ENCODE measurements at places on chromosomes 1 and 21.

- no peak for DNase-seq
These were observed 818 bp downstream of the FHL3 start for GRCh38 chr1:38004284-38005108.

GRCh38 chr1:48771561-48771960 is 5.1 kb downstream of the BEND5 start:
- no peak for DNase-seq

- DNase-seq: no peak
These were observed 84.3 kb downstream of the RRAGC start for GRCh38 chr1:38775175-38775845.

DNA sequence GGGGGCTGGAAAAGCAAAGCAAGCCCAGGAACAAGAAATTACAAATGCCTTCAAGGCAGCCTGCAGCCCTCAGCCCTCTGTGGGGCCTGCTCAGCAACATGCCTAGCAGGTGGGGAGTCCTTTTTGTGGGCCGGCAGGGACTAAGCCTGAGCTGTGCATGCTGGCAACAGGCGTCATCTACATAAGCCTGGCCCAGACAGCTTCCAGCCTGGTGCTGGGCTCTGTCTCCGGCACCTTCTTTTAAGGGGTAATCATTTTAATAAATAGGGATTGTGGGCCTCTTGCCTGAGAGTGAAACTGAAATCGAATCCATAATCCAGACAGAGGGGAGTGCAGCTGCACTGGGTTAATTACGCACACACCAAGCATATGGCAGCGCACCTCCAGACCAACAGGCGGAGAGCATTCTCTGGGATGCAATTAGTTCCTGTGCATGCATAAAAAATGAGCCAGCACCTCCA is 96.6 kb downstream of the DDX20 start:
- DNase-seq: no peak

Data from GOT3 (cell line).